ENCODE measurements at places on chromosomes 6 and 20. TPM values are rescaled to one million over a fixed set of nuclear protein-coding genes. Genes with fewer than 3 reads are reported as not detected.

GRCh38 chr6:3585320-3585935 lies 128.6 kb upstream of the SLC22A23 start:
- no peak for DNase-seq

DNA sequence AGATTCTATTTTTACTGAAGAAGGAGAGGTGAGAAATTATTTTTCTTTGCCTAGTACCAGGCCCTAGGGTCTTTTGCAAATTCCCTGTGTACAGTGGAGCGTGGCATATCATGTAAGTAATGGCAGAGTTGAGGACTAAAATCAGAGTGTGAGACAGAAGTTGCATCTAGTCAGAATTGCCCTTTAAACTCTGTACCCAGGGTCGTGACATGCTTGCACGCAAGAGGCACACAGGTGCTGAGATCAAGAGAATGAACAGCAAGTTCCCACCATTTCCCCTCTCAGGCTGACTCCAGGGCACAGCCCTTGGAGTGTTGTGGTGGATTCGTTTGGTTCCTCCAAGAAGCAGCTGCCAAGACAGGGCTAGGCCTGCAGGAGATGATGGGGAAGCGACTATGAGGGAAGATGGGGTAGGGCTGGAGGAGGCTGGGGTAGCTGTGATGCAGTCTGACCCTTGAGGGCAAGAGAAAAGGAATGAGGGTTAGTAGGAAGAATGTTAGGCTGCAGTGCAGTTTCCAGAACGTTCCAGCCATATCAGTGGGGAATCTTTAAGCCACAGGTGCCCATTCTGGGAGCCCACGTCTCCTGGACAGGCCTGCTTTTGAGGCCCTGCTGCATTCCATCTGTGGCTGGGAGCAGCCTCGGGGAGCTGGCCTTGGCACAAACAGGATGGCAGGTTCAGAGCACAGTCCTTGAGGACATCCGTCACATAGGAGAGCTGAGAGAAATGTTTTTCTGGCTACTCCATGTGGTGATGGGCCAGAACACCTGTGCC lies 6.9 kb downstream of the NELFCD start:
- peak; percentile 79 for DNase-seq

GRCh38 chr20:62900692-62901584 lies 25.4 kb downstream of the DIDO1 start:
- peak; percentile 44 for DNase-seq

- DNase-seq: no peak
Observed at GRCh38 chr6:128186729-128187128, 285.9 kb upstream of the THEMIS start.

DNA sequence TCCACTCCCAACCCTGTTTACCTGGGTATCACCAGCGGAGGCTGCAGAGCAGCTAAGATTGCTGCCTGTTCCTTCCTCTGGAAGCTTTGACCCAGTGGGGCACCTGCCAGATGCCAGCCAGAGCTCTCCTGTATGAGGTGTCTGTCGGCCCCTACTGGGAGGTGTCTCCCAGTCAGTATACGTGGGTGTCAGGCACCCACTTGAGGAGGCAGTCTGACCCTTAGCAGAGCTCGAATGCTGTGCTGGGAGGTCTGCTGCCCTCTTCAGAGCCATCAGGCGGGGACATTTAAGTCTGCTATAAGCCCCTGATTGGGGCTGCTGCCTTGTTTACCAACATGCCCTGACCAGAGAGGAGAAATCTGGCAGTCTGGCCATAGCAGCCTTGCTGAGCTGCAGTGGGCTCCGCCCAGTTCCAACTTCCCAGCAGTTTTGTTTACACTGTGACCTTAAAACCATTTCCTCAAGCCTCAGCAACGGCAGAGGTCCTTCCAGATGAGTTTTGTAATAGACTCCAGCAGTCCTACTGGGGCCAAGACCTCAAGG lies 2.8 kb downstream of the RAET1E start:
- DNase-seq: no peak

DNA sequence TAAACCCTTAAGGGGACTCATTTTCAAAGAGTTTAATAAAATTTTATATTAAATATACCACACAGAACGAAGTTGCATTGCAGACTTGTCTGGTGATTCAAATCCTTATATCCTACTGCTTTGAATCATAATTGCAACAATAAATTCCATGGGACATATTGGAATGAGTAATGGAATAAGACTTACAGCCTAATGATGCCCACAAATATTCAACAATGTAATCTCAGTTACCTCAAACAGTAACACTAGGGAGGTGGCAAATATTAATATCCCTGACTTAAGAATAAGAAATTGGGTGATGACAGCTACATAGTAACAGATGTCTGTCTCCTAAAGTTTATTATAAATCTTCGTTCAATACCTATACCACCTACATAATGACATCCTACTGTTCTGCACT lies 52.6 kb downstream of the BMP5 start:
- no peak for DNase-seq

- DNase-seq: no peak
Observed at GRCh38 chr6:32635526-32636123, 1.6 kb upstream of the HLA-DQA1 start.

DNA sequence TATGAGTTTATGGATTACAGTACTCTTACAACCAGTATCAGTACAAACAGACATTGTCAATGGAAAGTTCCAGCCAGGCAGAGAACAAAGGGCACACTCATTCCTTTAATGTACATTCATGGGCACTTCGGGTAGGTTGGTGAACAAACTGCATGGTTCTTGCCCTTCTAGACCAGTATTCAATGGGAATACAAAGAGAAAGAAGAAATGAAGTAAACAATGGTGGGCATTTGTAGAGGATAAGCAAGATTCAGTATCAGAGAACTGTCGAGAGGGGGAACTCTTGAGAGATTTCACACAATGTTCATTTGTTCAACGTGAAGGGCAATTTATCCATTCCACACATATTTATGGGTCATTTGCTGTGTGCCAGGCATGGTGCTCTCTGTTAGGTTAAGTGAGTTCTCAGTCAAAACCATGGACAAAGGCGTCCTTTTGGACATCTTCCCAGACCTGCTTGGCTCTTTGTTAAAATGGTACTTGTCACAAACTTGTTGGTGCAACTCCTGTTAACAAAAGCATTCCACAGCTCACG lies 714.8 kb downstream of the DHX35 start:
- DNase-seq: peak; percentile 1

DNA sequence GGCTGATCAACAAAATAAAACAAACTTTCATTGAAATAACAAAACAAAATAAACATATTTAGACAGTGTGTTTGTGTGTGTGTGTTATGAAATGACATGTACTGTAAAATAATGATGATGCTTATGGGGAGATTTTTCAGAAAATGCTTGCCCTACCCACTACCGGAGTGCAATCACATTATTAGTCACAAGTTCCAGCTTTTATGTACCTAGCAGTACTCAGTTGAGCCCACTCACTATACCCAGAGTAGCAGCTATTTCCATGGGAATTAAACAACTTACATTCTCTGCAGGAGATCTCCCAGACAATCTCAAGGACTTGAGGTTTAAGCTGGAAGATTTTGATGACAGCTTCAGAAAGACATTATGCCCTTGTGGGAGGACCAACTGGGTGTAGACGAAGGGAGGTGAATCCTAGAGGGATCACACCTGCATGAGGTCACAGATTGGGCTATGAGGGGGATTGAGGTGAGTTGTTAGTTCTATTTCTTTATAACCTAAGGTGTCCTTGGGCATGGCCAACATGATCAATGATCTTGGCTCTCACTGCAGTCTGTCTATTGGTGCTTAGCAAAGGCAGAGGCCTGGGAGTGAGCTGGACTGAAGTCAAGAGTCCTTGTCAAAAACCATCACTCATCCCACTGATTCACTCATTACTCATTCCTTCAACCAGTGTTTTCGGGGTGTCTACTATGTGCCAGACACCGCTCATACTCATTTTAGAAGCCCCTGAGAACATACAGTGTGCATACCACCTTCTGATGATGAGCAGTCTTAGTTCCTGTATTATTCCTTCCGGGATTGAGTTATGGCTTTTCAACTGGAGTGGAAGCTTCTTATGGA lies 6.7 kb upstream of the CLIC5 start:
- DNase-seq: no peak

- DNase-seq: no peak
Observed at GRCh38 chr20:31239139-31239538, 18.3 kb upstream of the DEFB115 start.

GRCh38 chr6:104505838-104506237 lies 353.9 kb downstream of the HACE1 start:
- DNase-seq: no peak

DNA sequence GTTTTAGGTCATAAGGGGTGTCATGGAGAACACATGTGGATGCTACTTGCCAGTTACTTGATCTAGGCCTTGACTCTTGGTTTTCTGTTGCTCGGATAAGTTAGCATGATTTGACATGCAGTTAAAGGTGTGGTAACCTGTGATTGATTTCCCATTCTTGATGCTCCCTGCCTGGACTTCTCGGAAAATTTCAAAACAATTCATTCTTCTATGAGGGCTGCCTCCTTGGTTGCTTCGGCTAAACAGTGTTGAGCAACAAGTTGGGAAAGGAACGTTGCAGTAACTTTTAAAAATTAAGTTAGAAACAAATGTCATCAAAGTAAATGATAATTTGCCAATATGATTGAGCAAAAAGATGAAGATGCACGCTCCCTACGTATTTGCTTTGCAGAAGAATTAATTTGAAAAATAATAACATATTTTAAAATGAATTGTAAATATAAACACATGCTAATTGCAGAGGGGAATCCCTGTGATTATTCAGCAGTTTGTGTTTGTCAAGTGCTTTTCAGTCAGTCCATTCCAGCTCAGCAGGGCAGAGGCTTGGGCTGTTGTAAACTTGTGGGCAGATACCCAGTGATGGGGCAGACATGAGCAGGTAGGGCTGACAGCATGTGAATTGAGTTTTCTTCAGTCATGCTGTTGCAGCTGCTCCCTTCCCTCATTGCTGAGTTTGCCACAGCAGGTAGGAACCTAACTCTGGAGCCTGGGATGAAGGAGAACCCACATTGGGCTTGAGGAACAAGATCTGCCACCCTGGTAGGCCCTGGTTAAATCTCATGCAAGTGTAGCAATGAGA lies 110.2 kb downstream of the ESR1 start:
- no peak for DNase-seq

- peak; percentile 78 for DNase-seq
Observed at GRCh38 chr20:9739991-9740390, 98.9 kb downstream of the PAK5 start.

- no peak for DNase-seq
Observed at GRCh38 chr20:14178952-14179351, 158.5 kb downstream of the FLRT3 start.

DNA sequence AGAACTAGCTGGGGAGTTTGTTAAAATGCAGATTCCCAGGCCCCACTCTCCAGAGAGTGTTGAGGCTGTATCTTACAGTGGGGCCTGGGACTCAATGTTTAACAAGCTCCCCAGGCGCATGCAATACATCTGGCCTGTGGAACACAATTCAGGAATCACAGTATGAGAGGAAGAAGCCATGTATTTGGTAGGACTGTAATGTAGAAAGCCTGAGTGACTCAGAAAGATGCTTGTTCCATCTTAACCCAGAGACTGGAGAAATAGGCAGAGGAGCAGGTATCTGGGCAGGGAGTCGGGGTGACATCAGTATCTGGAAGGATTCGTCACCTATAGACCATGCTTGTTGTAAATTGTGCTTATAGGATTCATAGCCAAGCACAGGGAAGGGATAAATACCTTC lies 90.5 kb downstream of the UNC5CL start:
- no peak for DNase-seq

GRCh38 chr6:47303861-47304260 lies 5.8 kb downstream of the TNFRSF21 start:
- peak; percentile 66 for DNase-seq

The WFDC12 gene
- total RNA-seq: not detected

The ZNF343 gene
- 11.3 TPM for total RNA-seq

The DAAM2 gene
- under 0.01 TPM for total RNA-seq

The MAP7 gene
- total RNA-seq: not detected

The C20orf144 gene
- 0.20 TPM for total RNA-seq

The ACTL10 gene
- not detected for total RNA-seq

The C6orf58 gene
- not detected for total RNA-seq

The EYA2 gene
- total RNA-seq: not detected

All from G401 (cell line).